Spleen (tissue), 13 donors: ENCODE measurements at places on chromosomes 2 and 18. TPM values are rescaled to one million over a fixed set of nuclear protein-coding genes. Genes with fewer than 3 reads are reported as not detected.
A peak's percentile ranks its signal among the peaks of the same experiment; 100 is the strongest.

The RGPD4 gene
- total RNA-seq: not detected

The COL4A4 gene
- total RNA-seq: 5.3 TPM

The PID1 gene
- total RNA-seq: 30.0 TPM

GRCh38 chr2:15293262-15293937 is 267.7 kb downstream of the NBAS start:
- no peaks in the 10 kb centered on the region for H3K4me1 ChIP-seq
- no peak overlapping the region for H3K4me3 ChIP-seq
- H3K36me3 ChIP-seq: peaks cover 31% of the 10 kb centered on the region
- H3K27ac ChIP-seq: no peak overlapping the region

GRCh38 chr2:44314362-44314761 is 39.1 kb downstream of the SLC3A1 start:
- DNase-seq: no peak
- peaks cover 22% of the 10 kb centered on the region for H3K36me3 ChIP-seq
- H3K27ac ChIP-seq: no peak overlapping the region
- H3K27me3 ChIP-seq: no peaks in the 10 kb centered on the region
- H3K4me1 ChIP-seq: no peaks in the 10 kb centered on the region
- no peak overlapping the region for H3K4me3 ChIP-seq

- DNase-seq: peak; percentile 86
- H3K27ac ChIP-seq: peak within 1 kb of the TSS; percentile 84
- H3K4me1 ChIP-seq: peaks cover 51% of the 10 kb centered on the region
- peaks cover 7% of the 10 kb centered on the region for H3K27me3 ChIP-seq
These were observed at the start of gene HAAO for GRCh38 chr2:42792583-42793333. TSS of gene HAAO (minus strand) at chr2:42792583. CDS start at chr2:42792536, 47 bp downstream.

- DNase-seq: no peak
- no peaks in the 10 kb centered on the region for H3K27me3 ChIP-seq
- H3K27ac ChIP-seq: no peak overlapping the region
- H3K4me1 ChIP-seq: no peaks in the 10 kb centered on the region
These were observed 32.5 kb upstream of the PUM2 start for GRCh38 chr2:20382965-20383810.

DNA sequence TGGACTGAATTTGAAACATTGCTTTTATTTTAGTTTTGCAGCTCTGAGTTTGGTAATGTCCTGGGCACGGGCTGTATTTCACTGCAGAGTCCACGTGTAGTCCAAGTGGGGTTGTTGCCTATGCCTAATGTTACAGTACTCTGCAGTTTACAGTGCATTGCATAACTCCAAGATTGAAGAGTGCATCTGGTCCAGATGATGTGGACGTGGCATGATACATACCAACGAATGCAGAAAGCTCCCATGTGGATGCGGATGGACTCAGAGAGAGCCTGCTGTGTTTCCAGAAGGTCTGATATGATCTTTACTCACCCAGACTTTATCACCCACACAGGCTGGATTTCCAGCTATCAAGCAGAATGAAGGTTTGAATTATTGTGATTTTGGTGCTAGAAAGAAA is 44.4 kb upstream of the CCDC68 start:
- DNase-seq: no peak
- H3K27ac ChIP-seq: no peak overlapping the region
- no peaks in the 10 kb centered on the region for H3K27me3 ChIP-seq
- no peaks in the 10 kb centered on the region for H3K4me1 ChIP-seq
- H3K4me3 ChIP-seq: no peak overlapping the region

- no peaks in the 10 kb centered on the region for H3K4me1 ChIP-seq
- H3K4me3 ChIP-seq: no peak overlapping the region
- DNase-seq: no peak
- H3K36me3 ChIP-seq: no peaks in the 10 kb centered on the region
- no peaks in the 10 kb centered on the region for H3K27me3 ChIP-seq
- H3K27ac ChIP-seq: no peak overlapping the region
These were observed 19.7 kb upstream of the AFF3 start for GRCh38 chr2:100161945-100162620.

GRCh38 chr2:221402072-221402471 is 170.0 kb downstream of the EPHA4 start:
- H3K27ac ChIP-seq: no peak overlapping the region
- no peaks in the 10 kb centered on the region for H3K27me3 ChIP-seq
- no peaks in the 10 kb centered on the region for H3K36me3 ChIP-seq
- DNase-seq: no peak

DNA sequence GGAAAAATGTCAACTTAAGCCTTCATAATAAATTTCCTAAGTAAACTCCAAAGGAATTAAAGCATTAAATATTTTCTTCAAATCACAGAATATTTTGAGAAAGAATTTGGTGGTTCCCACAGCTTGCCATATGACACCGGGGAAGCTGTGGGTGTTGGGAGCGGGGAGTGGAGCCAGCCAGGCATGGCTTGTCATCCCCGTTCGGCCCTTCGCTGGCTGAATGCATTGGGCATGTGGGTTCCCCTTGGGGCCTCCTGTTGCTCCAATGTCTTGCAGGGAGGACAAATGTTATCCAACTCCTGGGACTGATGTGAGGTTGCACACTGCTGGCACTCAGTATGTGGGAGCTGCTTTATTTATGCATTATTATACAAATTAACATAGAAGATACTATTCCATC is 18.6 kb downstream of the NGEF start:
- H3K27ac ChIP-seq: no peak overlapping the region
- no peaks in the 10 kb centered on the region for H3K4me1 ChIP-seq
- DNase-seq: peak; percentile 23
- H3K27me3 ChIP-seq: no peaks in the 10 kb centered on the region

- H3K4me1 ChIP-seq: no peaks in the 10 kb centered on the region
- no peaks in the 10 kb centered on the region for H3K27me3 ChIP-seq
- DNase-seq: no peak
These were observed 4.7 kb upstream of the ORC2 start for GRCh38 chr2:200968162-200968561.

- no peaks in the 10 kb centered on the region for H3K27me3 ChIP-seq
- H3K27ac ChIP-seq: no peak overlapping the region
- H3K4me3 ChIP-seq: no peak overlapping the region
- no peaks in the 10 kb centered on the region for H3K36me3 ChIP-seq
These were observed 146.0 kb downstream of the AGAP1 start for GRCh38 chr2:235639885-235640284.

GRCh38 chr2:68831686-68832232 is 39.4 kb downstream of the BMP10 start:
- H3K27ac ChIP-seq: peak overlapping the region; percentile 37
- peaks cover 99% of the 10 kb centered on the region for H3K4me1 ChIP-seq
- DNase-seq: no peak

GRCh38 chr2:67277450-67277849 is 119.7 kb upstream of the ETAA1 start:
- DNase-seq: no peak
- H3K27me3 ChIP-seq: no peaks in the 10 kb centered on the region
- no peaks in the 10 kb centered on the region for H3K36me3 ChIP-seq
- no peaks in the 10 kb centered on the region for H3K4me1 ChIP-seq

DNA sequence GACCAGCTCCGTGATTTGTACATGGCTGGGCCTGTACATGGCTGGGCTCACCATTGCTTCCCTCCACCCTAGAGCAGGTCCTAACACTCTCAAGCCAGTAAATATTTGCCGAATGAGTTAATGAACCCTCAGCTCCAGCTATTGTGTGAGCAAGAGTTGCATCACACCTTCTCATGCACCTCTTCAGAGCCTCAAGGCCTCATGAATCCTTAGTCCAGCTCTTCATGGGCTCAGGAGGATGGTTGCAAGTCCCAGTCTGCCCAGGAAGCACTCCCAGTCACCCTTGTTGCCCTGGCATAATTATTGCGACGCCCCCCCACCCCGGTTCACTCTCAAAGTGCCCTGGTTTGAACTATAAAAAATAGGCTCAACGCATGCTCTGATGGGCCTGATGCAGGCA is 30.1 kb upstream of the GNAL start:
- no peaks in the 10 kb centered on the region for H3K36me3 ChIP-seq
- H3K4me3 ChIP-seq: no peak overlapping the region
- H3K27me3 ChIP-seq: peaks cover 61% of the 10 kb centered on the region
- H3K27ac ChIP-seq: no peak overlapping the region
- H3K4me1 ChIP-seq: peaks cover 8% of the 10 kb centered on the region
- DNase-seq: no peak

DNA sequence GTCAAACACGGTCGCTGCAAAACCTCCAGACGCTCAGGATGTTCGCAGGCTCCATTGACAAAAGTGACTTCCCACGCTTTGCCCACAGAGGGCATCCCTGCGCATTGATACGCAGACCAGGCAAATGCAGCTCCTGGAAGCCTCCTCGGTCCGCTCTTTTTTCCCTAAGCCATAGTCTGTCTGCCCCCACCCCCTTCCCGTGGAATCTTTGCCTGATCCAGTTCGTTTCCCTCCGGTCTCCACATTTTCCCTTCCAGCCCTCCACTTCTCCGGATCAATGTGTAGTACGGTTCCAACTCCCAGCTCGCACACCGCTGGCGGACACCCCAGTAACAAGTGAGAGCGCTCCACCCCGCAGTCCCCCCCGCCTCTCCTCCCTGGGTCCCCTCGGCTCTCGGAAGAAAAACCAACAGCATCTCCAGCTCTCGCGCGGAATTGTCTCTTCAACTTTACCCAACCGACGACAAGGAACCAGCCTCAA is at the start of gene DCC:
DCC (plus strand) TSS at position 307 of the 481 bp plus-strand sequence. CDS start 591 bp downstream, outside the sequence.
- H3K27ac ChIP-seq: no peak within 1 kb of the TSS
- H3K36me3 ChIP-seq: no peaks in the 10 kb centered on the region
- H3K4me3 ChIP-seq: no peak within 1 kb of the TSS
- DNase-seq: no peak
- H3K27me3 ChIP-seq: peaks cover 55% of the 10 kb centered on the region

DNA sequence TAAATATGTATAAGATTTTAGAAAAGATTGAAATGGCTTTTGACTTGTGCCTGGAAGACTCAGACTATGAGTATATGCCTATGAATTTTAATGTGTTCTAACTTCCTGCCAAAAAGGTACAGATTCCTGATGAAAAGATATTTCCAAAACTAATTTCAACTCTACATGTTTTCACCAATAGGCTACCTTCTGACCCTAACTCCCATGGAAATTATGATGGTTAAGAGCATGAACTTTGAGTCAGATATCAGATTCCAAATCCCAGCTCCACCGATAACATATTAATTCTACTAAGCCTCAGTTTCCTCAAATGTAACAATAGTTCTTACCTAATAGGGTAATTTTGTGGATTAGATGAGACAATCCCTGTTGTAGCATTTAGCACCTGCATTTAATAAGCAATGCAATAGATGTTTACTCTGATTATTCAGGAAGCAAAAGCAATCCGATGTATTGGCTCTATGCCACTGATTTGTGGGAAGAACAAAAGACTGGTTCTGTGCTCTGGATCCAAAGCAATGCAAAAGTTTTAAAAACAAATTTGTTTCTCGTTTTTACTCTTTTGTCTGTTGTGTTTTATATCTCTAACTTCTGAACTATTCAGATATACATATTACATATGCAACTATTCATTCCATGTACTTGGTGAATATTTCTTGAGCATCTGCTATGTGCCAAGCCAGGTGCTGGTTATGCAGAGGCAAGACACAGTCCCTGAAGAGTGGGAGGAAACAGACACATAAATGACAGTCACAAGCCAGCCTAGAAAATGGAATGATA is 115.4 kb downstream of the GATA6 start:
- no peak overlapping the region for H3K27ac ChIP-seq
- H3K36me3 ChIP-seq: no peaks in the 10 kb centered on the region
- no peaks in the 10 kb centered on the region for H3K4me1 ChIP-seq
- no peak overlapping the region for H3K4me3 ChIP-seq
- no peaks in the 10 kb centered on the region for H3K27me3 ChIP-seq
- no peak for DNase-seq
